ENCODE measurements at places on chromosomes 6 and 20. TPM values are rescaled to one million over a fixed set of nuclear protein-coding genes. Genes with fewer than 3 reads are reported as not detected.

GPX5 gene
- not detected for polyA plus RNA-seq

HRH3 gene
- polyA plus RNA-seq: 1.3 TPM

CCM2L gene
- polyA plus RNA-seq: 5.0 TPM

TGM2 gene
- 12.5 TPM for polyA plus RNA-seq

DXO gene
- 16.7 TPM for polyA plus RNA-seq

MEP1A gene
- polyA plus RNA-seq: 0.12 TPM

SLC22A7 gene
- not detected for polyA plus RNA-seq

PHACTR1 gene
- polyA plus RNA-seq: 4.3 TPM

GRCh38 chr6:16227048-16227562 is 11.3 kb upstream of the GMPR start:
- no peak for DNase-seq

- no peak for DNase-seq
Measured at GRCh38 chr6:159616456-159616855, 76.6 kb downstream of the SOD2 start.

DNA sequence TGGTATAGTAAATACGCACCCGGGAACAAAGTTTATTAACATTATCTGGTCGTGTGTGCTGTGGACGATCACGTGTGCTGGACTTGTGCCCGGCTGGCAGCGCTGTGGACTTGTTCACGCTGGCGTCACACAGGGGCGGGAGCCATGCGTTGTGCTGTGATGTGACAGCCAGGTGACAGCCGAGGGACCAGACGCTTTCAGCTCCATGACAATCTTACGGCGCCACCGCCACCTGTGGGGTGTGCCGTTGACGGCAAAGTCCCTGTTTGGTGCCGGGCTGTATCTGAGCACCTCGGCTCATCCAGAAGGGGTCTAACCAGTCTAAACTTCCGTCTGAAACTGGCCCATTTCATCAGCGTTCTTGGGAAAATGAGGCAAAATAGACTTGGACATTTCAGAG is 25.2 kb downstream of the DLL1 start:
- peak; percentile 56 for DNase-seq

DNA sequence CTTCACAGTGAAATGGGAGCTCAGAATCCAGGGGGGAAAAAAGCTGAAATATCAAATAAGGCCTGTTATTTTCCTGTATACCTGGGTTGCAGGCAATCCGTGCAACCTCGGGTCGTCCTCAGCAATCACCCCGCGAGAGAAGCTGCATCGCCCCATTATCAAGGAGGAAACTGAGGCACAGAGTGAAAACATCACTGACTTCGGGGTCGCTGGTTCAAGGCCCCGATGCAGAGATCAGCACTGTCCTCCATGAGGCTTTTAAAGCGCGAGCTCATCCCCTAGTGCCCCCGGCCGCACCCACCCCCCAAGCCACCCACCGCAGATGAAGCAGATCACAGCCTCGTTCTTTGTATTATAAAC is 203.9 kb downstream of the PREX1 start:
- no peak for DNase-seq

DNA sequence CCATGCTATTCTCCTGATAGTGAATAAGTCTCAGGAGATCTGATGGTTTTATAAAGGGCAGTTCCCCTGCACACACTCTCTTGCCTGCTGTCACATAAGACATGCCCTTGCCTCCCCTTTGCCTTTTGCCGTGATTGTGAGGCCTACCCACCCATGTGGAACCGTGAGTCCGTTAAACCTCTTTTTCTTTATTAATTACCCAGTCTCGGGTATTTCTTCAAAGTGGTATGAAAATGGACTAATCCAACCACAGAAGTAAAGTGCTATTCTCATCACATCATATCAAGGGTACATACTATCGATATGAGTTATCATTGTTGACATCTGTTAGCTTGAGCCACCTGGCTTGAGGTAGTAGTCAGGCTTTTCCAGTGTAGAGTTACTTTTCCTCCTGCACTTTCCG is 2.3 kb downstream of the MANBAL start:
- no peak for DNase-seq

DNA sequence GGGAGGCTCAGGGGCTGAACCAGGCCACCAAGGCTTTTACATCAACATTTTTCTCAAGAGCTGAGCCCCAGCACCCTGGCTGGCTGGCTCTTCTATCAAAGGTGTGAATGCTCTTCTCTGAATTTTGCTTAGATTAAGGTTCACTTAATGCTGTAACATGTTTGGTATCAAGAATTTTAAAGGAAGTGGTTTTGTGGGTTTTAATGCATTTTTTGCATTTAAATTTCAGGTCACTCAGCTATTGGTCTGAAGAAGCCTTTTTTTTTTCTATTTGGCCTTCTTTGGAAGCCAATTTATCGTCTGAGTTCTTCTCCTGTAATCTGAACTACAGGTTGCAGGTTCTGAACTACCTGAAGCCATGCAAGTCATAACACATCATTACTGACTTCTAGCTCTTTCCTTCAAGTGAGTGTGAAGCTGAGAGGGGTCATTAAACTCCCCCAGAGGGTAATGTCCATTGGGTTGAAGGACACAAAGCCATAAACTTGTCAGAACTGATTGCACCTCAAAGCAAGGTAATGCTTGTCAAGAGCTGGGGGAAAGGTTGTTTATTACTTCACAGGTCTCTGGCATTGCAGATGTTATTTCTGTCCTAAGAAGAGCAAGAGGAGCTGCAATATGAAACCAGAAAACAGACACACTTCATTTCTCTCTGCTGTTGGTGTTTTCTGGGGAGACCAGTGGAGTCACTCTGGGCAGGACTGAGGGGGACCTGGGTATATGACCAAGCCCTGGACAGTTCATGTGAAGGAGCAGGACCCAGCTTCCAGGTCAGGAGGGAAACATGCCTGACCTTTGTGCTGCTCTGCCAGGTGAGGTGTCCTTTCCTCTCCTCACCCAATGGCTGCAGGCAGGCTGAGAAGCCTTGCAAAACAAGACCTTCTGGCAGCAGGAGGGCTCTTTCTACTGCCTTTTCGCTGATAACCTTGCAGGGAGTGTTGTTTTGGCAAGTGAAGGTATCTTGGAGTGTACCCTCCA is 26.1 kb upstream of the NEDD9 start:
- DNase-seq: no peak

DNA sequence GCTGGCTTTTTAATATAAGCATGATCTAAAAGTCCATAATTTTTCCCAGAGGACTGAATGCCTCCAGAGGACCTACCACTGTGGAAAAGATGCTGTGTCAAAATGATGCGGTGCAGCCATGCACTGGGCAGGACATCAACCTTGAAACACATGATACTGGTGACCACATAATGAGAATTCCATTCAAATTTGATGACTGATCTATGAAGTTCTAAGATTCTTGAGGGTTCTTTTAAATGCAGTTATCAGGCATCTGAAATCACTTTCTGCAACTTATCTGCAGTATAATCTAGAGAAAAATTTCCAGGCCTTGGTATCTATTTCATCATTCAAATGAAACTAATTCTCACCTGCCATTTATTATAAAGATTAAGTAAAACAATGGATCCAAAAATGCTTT is 15.0 kb upstream of the MARCKS start:
- DNase-seq: no peak

DNA sequence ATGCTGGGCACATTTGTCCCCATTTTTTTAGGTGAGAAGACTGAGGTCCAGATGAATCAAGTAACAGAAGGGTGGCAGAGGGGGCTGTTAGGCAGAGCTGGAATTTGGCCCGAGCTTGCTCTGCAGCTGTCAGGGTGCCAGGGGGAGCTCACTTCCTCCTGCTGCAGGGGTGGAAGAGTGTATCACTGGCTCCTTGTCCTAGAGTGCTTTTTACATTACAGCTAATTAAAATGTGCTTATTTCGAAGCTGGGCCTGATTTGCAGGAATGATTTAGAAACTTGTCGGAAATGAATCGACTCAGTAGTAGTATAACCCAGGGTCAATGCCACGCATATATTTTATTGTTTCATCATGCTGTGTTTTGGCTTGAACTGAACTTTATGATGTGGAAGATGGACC is 11.1 kb downstream of the TOX2 start:
- peak; percentile 47 for DNase-seq

GRCh38 chr6:14072084-14072483 is 45.5 kb upstream of the CD83 start:
- no peak for DNase-seq

- DNase-seq: peak; percentile 39
Measured at GRCh38 chr6:128600397-128600951, 80.1 kb upstream of the PTPRK start.

DNA sequence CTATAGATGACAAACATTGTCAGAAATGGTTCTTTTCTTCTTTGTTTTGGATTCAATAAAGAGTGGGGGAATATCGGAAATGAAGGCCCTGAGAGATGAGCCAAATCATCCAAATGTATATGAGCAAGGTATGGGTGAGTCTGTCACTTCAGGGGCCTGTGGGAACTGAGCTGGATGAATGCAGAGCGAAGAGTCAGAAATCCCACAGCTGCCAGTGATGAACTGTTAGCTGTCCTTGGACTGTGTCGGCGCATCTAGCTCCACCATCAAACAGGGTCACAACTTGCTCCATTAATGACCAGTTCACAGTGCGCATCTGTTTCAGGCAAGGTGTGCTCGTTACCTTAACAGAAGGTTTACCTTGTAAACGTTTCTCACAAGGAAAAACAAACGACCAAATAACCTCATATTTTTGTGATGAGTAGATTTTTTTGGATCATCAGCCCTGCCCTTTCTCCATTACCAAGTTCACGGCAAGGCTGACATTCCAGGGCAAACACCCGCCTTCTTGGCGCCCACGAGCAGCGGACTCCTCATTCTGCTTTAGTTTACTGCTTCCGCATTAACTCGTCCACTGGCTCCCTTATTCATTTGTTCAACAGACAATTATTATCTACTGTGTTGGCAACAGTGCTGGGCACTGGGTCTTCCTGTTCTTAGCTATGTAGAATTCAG is 15.0 kb upstream of the CCN6 start:
- no peak for DNase-seq

DNA sequence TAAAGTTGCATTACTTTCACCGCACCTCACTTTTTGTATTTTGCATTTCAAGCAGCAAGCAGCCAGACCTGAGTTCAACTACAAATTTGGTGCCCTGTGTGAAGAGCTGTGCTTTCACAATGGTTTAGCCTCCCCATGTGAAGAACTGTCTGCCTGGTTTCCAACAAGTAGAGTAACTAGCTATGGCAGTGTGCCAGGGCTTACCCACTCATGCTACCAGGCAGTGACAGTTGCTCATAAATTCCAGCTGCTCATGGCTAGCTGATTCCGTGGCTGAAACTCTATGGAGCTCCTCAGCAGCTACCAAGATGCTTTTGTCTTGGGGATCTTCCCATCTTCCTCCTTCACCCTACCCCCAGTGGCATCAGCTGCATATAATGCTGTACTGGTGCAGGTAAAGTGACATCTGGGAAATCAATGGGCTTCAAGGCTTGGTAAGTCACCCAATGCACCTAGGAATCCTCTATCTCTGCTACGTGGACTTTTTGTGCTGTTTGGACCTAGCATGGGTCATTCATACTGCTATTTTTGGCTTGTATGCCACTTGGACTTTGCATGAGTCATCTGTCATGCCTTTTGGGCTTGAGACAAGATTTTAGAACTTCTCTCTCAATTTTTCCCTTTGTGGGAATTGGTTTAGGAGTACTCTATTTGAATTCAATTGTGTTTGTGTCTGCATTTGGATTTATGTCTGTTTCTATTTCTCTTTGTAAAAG is 176.5 kb upstream of the GJE1 start:
- peak; percentile 22 for DNase-seq

GRCh38 chr20:15710636-15711035 is 862.6 kb downstream of the KIF16B start:
- peak; percentile 79 for DNase-seq

- DNase-seq: no peak
Measured at GRCh38 chr20:57434390-57434700, 43.1 kb downstream of the RBM38 start.

- DNase-seq: peak; percentile 39
Measured at GRCh38 chr6:66662196-66662595, 955.2 kb upstream of the EYS start.

GRCh38 chr20:50464026-50464724 is 46.0 kb upstream of the PTPN1 start:
- DNase-seq: peak; percentile 62

GRCh38 chr6:157316871-157317814 is 6.2 kb downstream of the TMEM242 start:
- DNase-seq: no peak

DNA sequence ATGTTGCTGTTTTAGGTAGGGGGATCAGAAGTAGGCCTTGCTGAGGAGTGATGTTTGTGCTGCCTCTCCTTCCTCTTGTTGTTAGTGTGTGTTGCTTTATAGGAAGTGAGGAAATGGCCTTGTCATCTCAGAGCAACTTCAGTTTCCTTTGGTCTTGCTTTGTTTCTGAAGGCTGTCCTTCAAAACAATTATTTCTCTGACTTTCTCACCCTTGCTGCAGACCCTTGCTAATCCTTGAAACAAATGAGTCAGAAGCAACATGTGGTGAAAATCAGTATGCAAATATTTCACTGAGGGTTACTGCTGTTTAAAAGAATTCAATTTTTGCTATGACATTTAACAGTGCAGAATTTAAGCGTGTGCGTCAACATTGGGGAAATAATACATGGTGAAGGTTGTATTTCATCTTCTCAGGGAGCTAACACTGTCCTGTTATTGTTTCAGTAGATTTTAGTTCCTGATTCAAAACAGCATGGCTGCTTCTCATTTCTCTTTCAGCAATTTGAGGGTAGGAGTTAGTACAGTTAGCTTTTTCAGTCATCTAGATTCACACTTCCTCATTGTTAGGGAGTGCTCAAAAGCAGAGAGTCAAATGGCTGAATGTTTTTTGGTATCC is 13.8 kb downstream of the RNF144B start:
- DNase-seq: peak; percentile 24

DNA sequence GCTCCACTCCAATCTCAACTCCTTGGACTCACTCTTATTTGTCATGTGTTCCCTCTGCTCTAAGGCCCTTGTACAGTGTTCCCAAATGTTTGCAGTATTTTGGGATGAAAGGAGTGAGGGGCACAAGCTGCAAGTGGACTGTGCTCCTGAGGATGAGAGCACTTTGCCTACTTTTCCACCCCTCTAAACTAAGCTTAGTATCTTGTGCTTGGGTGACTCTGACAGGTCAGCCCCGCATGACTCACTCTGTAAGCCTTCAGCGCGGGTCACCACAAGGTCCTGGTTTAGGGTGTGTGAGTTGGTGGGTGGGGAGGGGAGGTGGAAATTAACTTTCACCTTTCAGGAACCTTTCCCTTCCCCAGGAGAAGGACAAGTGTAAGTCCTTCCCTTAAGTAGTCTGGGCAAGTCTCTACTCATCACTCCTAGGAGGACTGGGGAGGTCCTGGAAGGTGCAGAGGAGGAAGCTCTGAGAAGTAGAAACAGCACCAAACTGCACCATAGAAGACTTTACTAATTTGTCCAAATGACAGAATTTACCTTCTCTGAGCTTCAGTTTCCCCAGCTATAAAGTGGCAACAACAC is 68.8 kb upstream of the EPB41L1 start:
- DNase-seq: no peak

DNA sequence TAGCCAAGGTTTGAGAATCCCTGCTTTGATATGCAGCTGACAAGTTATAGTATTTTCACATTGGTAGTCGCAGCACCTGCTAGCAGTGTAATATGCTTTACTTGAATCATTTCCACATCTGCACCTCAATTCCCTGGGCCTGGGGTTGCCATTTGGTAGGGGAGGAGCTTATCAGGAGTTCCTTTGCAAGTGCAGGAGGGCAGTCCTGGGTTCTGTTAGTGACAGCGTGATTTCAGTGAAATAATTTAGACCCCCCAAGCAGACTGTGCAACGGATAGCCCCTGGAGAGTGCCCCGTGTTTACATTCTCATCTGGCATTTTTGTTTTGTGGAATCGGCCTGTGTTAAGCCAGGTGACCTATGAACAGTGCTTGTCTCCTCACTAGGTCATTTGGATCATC is 6.0 kb downstream of the RAB5IF start:
- no peak for DNase-seq

Data from muscle of leg (tissue), 16 donors.